ENCODE measurements at places on chromosomes 4 and X.

DNA sequence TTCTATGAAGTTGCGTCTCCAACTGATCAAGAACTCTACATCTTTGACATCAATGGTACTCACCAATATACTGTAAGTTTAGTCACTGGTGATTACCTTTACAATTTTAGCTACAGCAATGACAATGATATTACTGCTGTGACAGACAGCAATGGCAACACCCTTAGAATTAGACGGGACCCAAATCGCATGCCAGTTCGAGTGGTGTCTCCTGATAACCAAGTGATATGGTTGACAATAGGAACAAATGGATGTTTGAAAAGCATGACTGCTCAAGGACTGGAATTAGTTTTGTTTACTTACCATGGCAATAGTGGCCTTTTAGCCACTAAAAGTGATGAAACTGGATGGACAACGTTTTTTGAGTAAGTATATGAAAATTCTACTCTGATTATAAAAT, 162.3 kb downstream of the DCTD start:
- DNase-seq, result no peak

GRCh38 chrX:153765138-153766079, 1.4 kb downstream of the PLXNB3 start:
- no peak for DNase-seq

- DNase-seq, result peak; percentile 53
Measured at GRCh38 chrX:56763556-56764152, 34.6 kb downstream of the NBDY start.

DNA sequence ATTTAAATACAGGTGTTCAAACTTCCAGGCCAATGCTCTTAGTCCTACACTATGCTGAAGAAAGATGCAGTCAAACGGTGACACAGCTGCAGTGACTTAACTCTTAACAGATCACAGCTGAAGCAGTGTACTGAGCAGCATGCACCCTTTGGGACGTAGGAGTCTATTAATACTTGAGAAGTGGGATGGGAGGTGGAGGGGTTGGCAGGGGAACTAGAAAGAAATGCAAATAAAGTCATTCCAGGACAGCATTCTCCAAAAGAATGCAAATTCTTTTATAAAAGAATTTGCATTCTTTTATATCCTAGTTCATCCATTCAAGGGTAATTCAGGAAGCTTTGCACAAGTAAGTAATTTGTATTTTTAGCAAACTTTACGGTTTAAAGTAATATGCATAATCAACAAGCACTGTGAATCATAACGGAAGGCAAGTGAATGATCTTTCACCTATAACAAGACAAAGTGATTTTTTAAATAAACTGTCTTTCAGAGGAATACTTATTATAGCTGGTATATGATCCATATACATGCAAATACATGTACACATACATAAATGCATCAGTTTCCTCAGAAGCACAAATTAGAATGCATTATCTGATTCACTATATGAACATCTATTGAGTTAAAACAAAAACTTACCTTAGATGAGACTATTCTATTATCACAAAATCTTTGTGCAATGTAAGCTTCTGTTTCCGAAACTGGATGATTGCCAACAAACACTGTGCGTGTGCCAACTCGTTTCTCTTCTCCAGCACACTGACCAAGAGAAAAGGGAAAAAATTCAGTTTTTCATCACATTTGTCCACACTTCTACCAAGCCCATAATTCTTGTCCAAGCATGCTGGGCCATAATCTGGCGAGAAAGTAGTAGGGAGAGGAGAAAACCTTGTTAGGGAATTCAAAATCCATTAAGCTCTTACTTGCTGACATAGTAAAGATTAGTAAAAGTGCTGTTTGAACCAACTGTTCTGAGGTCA, 106.5 kb downstream of the ATP11C start:
- DNase-seq, result peak; percentile 32

GRCh38 chrX:16852617-16853179, 17.5 kb downstream of the RBBP7 start:
- no peak for DNase-seq

DNA sequence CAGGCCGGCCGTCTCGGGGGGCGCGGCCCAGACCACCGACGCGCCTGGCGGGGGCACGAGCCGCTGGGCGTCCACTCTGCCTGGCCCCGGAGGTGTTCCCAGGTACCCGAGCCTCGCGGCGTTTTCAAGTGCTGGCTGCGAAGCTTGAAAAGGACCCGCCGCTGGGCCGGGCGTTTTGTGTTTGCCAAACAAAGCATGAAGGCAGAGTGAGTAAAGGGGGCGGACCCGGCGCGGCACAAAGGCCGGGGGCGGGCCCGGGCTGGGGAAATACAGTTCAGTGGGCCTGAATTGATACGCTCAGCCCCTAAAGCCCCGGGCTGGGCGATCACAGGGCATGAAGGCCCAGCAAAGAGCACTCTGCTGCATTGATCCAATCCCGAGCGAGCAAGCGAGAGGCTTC, 65.4 kb downstream of the SOX3 start:
- no peak for DNase-seq

GRCh38 chr4:120874792-120875774, 47.4 kb downstream of the PRDM5 start:
- DNase-seq, result no peak

DNA sequence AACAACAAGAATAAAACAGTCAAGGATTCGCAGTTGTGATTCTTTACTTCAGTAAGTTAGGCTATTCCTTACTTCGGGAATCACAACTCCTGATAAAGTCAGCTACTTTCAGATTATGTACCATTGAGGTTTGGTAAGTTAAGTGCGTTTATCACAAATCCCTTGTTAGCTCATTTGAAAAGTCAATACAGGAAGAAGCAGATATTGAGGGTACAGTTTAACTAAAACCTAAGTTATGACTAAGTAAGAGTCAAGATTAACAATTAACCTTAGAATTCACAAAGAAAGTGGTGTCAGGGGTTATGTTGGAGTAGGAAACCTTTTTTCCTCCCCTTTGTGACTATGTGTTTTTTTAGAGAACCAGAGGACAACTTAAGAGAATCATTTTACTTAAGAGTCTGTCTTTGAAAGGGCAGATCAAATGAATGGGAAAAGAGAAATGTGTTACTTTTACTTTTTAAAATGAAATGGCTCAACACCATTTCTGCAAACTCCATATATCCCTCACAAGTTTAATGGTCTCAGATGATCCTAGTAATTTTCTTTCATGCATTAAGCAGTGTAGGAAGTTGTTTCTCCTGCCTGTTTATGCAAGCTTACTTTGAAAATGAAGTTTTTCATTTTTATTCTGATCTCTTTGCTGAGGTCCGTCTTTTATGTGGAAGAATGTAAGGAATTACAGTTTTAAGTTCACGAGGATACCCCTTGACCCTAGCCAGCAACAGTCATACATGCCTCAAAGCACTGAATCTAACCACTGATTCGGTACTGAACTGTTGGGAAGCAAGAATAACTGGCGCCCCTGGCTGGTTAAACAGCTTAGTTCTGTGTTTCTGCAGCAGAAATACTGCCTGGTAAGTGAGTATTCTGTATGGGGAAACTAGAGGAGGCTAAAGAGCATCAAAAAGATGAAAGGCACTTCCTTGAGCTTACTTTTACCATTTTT, 211.7 kb downstream of the SLC4A4 start:
- DNase-seq, result peak; percentile 5

DNA sequence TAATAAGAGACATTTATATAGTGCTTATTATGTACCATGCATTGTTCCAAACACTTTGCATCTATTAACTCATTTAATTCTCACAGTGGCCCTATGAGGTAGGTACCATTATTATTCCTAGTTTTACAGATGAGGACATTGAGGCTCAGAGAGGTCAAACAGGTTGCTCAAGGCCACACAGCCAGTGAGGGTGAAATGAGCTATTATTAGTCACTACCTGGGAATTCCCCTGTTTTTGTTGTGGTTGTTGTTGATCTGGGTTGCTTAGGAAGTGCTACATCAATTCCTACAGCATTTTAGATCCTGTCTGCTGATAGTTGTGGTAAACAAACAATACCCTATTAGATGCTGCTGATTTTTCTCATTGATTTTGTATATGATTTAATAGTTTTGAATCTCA, 41.2 kb downstream of the APLN start:
- DNase-seq, result no peak
